ENCODE measurements at places on chromosomes 2 and 18.

GRCh38 chr2:30655660-30656059 is 151.6 kb downstream of the CAPN13 start:
- DNase-seq: no peak

- DNase-seq: no peak
These were observed 19.7 kb upstream of the TNFAIP6 start for GRCh38 chr2:151337643-151338042.

DNA sequence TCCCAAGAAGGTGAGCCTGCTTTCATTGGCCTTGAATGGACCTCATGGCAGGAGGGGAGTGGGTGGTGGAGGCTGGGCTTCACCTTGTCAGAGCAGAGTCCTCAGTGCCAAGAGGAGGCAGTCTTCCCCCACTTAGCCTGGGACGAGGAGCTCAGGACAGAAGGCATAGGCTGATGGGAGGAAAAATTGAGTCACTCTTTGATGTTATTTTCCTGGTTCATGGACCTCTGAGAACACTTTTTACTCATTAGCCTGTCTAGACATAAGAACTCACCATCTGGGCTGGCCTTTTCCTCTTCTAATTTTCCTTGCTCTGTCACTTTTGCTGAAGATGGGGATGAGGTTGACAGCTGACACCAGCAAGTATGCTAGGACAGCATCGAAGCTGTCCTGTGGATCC is 225.7 kb upstream of the TNP1 start:
- DNase-seq: no peak

DNA sequence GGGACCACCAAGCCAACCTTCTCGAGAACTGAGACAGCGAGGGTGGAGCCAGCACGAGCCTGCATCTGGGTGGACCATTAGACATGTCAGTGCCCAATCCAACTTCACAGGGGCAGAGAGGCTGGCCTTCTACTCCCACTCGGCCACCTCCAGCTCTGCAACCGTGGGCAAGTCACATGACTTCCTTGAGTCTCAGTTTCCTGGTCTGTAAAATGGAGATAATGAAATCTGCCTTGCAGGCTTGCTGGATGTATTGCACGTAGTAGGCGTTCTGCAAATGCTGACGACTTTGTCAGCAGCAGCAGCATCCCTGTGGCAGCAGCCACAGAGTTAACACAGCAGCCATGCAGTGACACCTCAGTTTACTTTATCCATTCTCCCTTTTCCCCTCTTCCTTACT is 208.9 kb downstream of the GLI2 start:
- DNase-seq: no peak
